Endothelial cell of umbilical vein (primary cell): ENCODE measurements at places on chromosomes 5 and 9. TPM values are rescaled to one million over a fixed set of nuclear protein-coding genes. Genes with fewer than 3 reads are reported as not detected.

Gene FRMPD1
- total RNA-seq = not detected in 2 replicates

Gene PTRH1
- total RNA-seq = 19.6 and 25.1 TPM in 2 replicates

- no peak overlapping the region for H3K27ac ChIP-seq
- H3K36me3 ChIP-seq = no peaks in the 10 kb centered on the region
- no peaks in the 10 kb centered on the region for H3K4me1 ChIP-seq
- no peak overlapping the region for H3K4me3 ChIP-seq
- DNase-seq = no peak
Observed at GRCh38 chr5:8094304-8094703, 225.4 kb downstream of the MTRR start.

GRCh38 chr9:31486630-31487029 lies 897.8 kb upstream of the ACO1 start:
- H3K4me1 ChIP-seq = no peaks in the 10 kb centered on the region
- no peak overlapping the region for H3K4me3 ChIP-seq
- no peaks in the 10 kb centered on the region for H3K36me3 ChIP-seq

DNA sequence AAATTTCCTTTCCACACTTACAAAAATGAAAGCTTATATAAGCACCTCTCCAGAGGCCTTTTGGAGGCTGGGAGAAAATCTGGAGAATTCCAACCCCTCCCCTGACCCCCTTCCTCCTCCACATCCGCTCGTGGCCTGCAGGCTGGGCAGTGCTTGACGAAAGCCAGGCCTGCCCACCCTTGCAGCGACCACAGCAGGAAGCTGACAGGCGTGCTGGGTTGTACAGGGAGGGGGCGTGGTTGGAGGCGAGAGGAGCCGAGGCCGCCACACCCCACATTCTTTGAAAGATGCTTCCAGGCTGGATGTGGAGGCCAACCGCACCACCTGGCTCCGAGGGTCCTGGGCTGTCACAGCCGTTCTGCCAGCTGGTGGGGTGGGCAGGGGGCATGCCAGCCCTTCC lies 47.8 kb upstream of the IER5L start:
- peak; percentile 17 for DNase-seq
- no peaks in the 10 kb centered on the region for H3K4me1 ChIP-seq
- H3K27ac ChIP-seq = no peak overlapping the region
- no peak overlapping the region for H3K4me3 ChIP-seq
- H3K36me3 ChIP-seq = no peaks in the 10 kb centered on the region

GRCh38 chr5:54956922-54957321 lies 28.5 kb downstream of the ESM1 start:
- H3K27ac ChIP-seq = no peak overlapping the region
- DNase-seq = no peak

DNA sequence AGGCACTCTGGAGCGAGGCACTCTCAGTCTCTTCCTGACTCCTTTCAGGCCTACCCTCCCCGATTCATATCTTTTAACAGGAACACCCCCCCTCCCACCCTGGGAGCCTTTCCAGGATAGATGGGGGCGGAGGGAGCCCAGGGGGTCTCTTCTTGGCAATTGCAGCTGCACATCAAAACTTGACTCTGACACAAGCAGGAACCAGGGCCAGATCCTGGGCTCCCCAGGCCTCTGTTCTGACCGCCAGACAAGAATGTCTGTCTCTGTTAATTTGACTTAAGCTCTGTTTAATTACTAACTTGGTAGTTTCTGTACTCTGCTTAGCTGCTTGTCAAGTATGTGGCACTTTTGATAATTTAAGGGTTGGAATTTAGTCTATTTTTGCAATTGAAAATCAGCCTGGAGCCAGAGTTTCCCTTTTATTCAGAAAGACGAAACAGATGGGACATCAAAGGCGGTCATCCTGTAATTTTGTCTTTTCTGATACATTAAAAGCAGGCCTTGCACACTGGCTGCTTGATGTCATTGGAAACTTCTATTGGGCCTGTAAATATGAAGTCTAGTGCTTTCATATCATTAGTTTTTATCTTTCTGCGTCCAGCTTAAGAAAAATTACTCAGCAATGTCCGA lies 43.3 kb downstream of the ACTL7B start:
- DNase-seq = no peak
- H3K4me1 ChIP-seq = peaks cover 4% of the 10 kb centered on the region
- no peak overlapping the region for H3K4me3 ChIP-seq
- no peaks in the 10 kb centered on the region for H3K36me3 ChIP-seq

GRCh38 chr5:96852759-96853158 lies 23.5 kb upstream of the ERAP2 start:
- DNase-seq = no peak
- no peak overlapping the region for H3K4me3 ChIP-seq
